Brain microvascular endothelial cell (primary cell): ENCODE measurements at places on chromosomes 1 and 21.

GRCh38 chr1:103948526-103948925, 198.8 kb downstream of the AMY1C start:
- DNase-seq: no peak

- DNase-seq: no peak
These were observed 168.0 kb upstream of the DAB1 start for GRCh38 chr1:57591842-57592241.

DNA sequence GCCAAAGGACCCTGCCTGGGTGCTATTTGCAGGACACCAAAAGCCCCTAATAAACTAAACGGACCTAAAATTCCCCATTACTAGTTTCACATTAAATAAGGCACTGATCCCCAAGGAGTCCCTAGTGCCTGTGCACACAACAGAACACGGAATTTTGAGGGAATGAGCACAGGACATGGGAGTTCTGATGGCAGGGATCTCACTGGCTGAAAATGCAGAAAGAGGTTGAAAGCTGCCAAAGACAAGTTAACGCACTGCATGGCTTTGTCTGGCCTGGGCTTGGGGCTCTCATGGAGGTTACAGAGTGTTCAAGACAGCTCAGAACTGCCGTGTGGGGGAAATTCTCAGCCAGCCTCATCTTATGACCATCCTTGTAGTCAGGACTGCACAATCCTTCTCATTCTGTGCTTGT, 15.6 kb upstream of the ATP1B1 start:
- no peak for DNase-seq

- no peak for DNase-seq
These were observed 31.3 kb downstream of the INPP5B start for GRCh38 chr1:37915476-37916093.

- DNase-seq: peak; percentile 94
These were observed 66.0 kb upstream of the SLC25A33 start for GRCh38 chr1:9473032-9473807.

- DNase-seq: no peak
These were observed 30.0 kb downstream of the VWA5B1 start for GRCh38 chr1:20320704-20321103.

GRCh38 chr1:27033043-27033746, 20.5 kb upstream of the TENT5B start:
- DNase-seq: no peak

DNA sequence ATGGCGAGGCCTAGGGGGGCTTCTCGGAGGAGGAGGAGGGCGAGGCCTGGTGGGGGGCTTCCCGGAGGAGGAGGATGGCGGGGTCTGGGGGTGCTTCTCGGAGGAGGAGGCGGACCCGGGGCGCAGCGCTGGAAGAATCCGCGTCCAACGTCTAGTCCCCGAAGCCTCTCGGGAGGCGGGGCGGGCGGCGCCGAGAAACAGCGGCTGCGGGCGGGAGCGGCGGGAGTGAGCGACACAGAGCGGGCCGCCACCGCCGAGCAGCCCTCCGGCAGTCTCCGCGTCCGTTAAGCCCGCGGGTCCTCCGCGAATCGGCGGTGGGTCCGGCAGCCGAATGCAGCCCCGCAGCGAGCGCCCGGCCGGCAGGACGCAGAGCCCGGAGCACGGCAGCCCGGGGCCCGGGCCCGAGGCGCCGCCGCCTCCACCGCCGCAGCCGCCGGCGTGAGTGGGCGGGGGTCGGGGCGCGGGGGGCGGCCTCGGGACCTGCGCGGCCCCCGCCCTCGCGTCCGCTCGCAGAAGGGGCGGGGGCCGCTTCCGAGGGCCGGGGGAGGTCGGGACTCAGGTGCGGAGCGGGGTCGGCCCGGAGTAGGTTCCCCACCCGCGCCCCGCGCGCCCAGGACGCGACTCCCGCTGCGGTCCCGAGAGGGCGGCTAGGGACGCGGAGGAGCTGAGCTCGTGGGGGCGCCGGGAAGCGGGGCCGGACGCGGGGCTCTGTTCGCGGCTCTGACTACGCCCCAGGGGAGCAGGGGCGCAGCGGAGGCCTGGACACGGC, at the start of gene KLHL17:
KLHL17 (plus strand) TSS at position 222 of the 769 bp plus-strand sequence; CDS start at position 332, 110 bp downstream.
- DNase-seq: peak; percentile 62

DNA sequence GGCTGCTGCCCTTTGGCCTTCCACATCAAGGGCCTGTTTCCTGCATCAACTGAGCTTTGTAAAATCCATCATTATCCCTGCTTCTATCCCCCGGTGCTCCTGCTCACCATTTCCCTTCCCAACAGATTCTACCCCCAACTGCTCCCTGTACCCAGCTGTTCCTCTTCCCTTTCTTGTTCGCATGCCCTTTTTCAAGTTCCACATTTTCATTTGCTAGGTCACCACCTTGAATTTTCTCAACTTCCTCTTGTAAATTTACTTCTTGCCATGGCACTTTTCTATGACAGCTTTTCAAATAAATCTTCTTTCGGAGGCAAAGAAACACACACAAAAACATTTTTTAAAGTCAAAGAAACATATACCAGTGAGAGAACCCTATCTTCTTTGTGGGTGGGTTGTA, 330.5 kb upstream of the ADGRL2 start:
- DNase-seq: no peak

DNA sequence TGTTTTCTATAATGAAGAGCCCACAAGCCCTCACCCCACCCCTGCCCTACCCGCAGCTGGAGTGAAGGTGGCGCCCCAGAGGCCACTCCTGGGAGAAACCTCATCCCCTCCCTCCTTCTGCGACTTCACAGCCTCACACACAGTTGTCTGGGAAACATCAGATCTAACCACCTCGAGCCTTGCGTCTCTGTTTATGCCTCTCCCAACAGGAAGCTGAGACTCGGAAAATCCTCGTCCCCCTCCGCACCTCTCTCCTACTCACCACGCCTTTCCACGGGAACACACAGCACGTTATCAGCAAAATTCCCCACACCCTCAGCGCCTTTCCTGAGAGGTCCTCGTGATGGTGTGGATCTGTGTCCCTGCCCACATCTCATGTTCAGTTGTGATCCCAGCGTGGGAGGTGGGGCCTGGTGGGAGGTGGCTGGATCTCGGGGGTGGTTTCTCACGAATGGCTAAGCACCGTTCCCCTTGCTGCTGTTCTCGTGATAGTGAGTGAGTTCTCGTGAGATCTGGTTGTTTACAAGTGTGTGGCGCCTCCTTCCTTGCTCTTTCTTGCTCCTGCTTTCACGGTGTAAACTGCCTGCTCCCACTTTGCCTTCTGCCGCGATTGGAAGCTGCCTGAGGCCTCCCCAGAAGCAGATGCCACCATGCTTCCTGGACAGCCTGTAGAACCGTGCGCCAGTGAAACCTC, 190.6 kb downstream of the KIF26B start:
- no peak for DNase-seq

DNA sequence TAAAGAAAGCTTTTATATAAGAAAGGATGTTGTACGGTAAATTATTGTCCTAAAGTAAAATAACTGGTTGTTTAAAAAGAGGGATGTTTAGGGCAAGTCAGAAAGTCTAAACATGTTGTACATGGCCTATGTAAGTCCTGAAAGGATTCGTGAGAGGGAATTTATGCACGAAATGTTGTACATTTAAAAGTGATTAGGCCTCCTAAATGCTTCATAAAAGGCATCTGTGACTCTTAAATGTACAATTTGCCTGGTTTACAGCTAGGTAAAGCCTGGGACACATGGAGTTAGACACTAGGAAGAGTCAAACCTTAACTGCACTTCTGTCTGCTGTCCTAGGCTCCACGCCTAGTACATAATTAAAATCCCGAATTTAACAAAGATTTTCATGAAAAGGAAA, 9.7 kb downstream of the KRTAP13-3 start:
- no peak for DNase-seq

GRCh38 chr21:33546086-33546485, 3.2 kb downstream of the SON start:
- no peak for DNase-seq

DNA sequence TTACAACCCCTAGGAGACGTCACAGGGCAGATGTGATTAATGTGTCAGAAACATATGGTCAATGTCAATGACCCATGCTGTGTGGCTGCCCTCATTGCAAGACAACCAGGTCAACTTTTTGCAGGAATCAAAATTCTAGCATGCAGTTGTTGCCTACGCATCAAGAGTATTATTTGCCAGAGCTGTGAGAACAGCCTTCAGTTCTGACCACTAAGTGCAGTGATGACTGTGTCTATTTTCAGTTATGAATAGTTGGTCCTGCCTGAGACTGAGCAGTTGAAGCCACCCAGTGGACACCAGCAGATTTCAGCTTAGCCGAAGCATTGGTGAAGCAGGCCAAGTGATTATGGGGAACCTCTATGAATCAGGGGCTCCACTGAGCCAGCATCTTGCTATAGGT, 47.3 kb downstream of the LYPLAL1 start:
- peak; percentile 18 for DNase-seq

GRCh38 chr1:175922254-175922881, 179.0 kb upstream of the TNR start:
- DNase-seq: no peak

DNA sequence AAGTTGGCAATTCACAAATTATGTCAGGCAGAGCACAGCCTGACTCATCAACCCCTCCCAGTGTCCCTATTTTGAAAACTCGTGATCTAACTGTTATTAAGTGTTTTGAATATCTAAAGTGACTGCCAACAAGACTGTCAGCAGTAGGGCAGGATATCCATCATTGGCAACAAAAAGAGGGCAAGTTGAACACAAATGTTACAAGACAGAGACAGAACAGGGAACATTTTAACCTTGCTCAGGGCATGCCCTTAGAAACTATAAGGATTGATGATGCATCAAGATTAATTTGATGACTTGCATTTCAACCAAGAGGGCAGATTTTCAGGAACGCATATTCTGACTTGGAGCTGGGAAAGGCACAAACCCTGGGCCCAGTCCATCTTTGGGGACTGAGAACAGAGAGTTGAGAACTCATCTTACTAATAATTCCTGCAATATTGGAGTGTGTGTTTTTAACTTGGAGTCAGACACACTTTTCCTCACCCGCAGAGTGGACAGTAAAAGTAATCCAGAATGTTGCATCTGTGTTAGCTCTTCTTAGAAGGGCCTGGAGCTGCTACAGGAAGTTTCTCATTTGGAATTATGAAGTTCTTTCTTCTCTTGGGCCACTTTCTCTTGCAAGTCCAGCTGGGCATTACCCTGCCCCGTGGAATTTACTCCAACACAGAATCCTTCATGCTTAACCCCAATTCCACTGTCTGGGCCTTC, 317.2 kb downstream of the LTN1 start:
- DNase-seq: no peak

- no peak for DNase-seq
These were observed 20.6 kb upstream of the KLHDC8A start for GRCh38 chr1:205377355-205377754.

DNA sequence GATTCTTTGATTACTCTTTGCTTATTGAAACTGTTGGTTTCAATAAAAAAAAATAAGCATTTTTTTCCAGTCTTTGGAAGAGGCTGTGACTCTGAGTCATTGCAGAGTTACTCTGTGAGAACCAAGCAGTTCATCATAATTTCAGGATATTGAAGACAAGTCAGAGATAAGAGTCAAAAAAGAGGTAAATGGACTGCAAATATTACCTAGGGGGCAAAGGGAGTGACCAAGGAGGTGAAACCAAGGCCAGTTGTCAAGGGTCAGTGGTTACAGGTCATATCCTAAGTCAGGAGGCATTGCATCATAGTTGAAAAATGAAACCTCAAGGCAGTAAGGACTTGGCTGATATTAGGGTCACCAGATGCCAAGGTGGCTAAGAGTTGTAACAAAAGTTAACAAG, 597.1 kb upstream of the USP24 start:
- DNase-seq: no peak

DNA sequence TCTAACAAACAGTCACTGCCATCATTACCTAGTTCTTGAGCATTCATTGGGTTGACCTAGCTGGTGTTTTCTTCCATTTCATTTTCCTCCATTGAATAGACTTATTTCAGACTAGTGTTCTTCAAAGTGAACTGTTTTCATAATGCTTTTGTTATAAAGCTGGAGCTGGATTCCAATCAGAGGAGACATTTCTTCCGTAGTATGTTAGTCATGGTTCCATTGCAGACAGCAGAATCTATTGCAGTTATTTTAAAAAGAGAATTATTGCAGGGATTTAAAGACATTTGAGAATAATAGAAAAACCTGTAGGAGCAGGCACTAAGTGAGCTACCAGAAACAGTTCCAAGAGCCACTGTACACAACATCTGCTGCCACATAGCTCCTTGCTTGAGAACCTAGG, 50.0 kb downstream of the HHAT start:
- no peak for DNase-seq

DNA sequence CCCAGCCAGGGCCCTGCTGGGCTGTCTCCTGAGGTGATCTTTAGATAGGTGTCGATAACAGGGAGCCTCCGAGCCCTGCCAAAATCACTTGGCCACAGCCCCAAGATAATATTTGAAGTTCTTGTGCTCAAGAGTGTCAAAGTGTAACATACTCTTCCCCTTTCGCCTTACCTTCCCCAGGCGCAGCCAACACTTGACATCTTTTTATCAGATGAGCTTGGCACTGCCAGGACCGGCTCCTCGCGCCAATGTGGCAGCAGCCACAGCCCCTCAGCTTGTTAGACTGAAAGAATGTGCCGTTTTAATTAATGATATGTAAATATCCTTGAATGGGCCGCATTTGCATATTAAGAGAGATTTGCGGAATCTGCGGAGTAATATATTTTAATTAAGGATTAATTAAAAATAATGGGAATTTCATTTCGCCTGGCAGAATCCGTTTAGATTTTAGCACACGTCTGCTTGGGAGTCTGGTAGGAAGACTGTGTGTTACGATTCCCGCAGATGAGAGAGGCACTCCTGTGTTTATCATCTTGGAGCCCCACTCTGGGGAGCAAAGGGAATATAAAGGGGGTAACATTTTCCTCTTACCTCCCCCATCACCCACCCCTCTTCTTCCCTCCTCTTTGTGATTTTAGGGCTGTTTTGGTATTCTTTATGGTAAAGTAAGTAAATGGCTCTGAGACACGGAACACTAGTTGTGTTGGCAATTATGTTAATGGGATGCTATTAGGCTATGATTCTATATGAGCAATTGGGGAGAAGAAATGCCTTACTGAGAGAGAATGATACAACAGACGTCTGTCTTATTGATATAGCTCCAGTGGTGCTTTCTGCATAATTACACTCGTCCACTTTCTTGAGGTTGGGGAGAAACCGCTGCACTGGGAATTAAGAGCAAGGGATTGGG, 109.8 kb downstream of the PBX1 start:
- no peak for DNase-seq

DNA sequence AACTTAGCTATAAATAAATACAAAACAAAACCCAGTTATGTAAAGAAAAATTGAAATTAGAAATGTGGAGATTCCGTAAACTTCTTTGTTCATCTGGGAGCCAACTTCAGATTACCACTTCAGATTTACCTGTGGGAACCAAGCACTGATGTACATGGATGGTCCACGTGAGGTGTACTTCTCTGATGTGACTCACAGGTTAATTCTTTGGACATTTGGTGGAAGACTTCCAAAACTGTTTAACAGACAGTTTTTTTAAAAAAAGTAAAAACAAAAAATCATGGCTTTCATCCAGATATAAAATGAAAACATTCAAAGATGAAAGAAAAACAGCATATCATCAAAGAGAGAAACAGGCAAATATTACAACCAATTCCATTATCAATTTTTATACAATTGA, 92.0 kb downstream of the MAST2 start:
- DNase-seq: no peak

DNA sequence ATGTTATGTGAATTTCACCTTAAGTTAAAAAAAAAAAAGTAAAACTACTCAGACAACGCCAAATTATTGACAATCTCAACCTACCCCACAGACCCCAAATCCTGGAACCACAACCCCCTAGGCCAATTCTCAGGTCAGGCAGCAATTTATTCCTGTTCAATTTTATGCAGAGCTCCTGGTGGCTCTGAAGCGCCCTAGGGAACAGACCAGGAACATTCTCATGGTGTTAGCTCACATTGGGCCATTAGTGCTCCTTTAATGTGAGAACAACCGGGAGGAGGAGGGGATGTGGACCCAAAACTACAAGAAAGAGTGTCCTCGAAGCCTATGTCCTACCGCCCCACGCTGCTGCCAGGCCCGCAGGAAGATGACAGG, 403 bp upstream of the PSEN2 start:
- DNase-seq: peak; percentile 3
